Occipital lobe (tissue), 3 donors: ENCODE measurements at places on chromosomes 1 and 21. TPM values are rescaled to one million over a fixed set of nuclear protein-coding genes. Genes with fewer than 3 reads are reported as not detected.

GRCh38 chr1:51063121-51063520 is 38.9 kb upstream of the C1orf185 start:
- DNase-seq: no peak

- DNase-seq: no peak
Observed at GRCh38 chr1:20411196-20411980, 74.6 kb downstream of the CAMK2N1 start.

GRCh38 chr1:52033190-52034049 is at the start of gene KTI12:
Gene KTI12 (minus strand): TSS chr1:52033810. CDS start chr1:52033761, 49 bp downstream.
- DNase-seq: peak; percentile 83

DNA sequence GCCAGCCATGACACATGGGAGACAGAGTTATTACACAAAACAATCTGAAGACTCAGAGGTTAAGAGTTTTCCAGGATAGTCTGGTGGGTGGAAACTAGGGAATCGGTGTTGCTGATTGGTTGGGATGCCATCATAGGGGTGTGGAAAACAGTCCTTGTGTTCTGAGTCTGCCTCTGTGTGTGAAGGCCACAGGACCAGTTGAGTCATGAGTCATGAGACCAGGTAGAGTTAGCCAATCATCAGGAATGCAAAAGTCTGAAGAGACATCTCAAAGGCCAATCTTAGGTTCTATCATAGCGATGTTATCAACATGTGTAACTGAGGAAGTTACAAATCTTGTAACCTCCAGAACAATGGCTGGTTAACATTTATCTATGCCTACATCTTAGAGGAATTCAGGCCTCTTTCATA is 49.7 kb upstream of the NEK7 start:
- DNase-seq: no peak

- no peak for DNase-seq
Observed at GRCh38 chr1:2343023-2343935, 48.1 kb downstream of the MORN1 start.

GRCh38 chr1:58013237-58013636 is 533.3 kb downstream of the OMA1 start:
- no peak for DNase-seq

DNA sequence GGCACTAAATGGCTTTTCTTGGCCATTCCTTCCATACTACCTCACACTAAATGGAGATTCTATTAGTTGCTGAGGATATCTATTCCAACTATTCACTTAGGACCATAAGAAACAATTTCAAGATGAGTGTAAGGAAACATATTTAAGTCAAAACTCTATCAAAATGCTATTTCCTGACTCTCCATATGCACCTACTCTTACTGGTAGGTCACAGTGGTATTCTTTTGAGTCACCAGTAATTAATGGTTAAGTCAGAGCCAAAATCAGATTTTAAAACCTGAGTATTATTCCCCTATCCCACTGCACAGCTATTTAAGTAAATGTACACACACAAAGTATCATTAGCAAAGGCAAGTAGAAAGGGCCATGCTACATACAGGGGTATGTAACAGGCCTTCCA is 50.3 kb downstream of the ARID4B start:
- DNase-seq: no peak

DNA sequence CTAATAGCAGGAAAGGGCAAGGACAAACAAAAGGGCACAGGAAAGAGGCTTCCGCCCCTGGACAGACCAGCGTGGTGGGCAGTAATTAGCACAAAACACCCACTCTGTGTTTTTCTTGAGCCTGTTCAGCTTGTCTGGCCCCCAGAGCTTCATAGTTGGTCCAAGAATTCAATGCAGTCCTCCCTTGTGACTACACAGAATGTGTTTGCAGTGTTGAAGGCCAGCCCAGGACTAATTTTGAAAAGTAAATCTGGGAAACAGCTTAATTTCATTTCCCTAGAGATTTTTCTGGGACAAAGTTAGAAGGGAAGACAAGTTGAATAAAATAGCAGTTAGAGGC is 49.2 kb upstream of the LMO4 start:
- no peak for DNase-seq

- DNase-seq: no peak
Observed at GRCh38 chr1:198672124-198672523, 33.3 kb downstream of the PTPRC start.

- DNase-seq: no peak
Observed at GRCh38 chr21:44427241-44428120, 27.8 kb upstream of the LRRC3 start.

DNA sequence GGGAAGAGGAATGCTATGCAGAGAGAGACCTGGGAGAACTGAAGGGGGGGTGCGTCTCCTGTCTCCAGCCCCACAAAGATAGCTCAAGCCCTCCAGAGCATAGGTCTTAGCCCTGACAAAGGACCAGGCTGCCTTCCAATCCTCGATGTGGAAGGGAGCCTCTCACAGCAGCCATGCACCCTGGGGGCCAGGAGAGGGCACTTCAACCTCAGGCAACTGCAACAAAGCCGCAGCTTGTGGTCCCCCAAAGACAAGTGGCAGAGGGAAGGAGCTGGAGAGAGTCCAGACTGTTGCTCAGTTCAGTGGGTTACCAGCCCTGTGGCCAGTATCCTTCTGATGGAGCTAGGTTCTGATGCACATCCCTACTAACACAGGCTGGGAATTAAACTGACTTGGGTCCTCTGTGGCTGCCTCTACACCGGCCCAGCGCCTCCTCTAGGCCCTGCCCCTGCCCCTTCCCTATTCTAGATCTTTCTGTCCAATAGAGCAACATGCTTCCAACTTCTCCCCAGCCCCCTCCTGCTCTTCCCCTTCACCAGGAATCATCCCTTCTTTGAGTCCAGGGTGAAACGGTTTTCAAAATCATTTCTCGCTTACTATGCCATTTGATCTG is 100.7 kb upstream of the SPATA6 start:
- DNase-seq: peak; percentile 65

DNA sequence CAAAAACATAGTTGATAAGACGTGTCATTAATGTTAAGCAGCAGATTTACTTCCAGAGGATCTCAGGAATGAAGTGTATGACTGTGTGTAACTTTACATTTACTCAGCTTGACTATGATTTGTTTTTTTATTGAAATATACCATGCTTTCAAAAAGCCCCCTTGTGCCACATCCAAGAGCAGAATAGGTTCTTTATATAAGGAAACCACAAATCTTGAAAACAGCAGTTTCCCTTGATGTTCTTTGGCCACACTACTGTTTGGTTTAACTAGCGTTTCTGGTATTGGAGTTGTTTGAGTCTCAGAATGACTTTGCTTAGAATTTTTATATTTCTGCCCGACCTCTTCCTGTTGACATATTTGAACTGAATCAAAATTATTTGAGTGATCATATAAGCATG is 25.0 kb downstream of the LRRC8C start:
- no peak for DNase-seq

GRCh38 chr1:99702221-99702620 is 56.3 kb downstream of the PALMD start:
- DNase-seq: no peak

GRCh38 chr1:86430376-86430775 is 6.4 kb downstream of the CLCA2 start:
- no peak for DNase-seq

DNA sequence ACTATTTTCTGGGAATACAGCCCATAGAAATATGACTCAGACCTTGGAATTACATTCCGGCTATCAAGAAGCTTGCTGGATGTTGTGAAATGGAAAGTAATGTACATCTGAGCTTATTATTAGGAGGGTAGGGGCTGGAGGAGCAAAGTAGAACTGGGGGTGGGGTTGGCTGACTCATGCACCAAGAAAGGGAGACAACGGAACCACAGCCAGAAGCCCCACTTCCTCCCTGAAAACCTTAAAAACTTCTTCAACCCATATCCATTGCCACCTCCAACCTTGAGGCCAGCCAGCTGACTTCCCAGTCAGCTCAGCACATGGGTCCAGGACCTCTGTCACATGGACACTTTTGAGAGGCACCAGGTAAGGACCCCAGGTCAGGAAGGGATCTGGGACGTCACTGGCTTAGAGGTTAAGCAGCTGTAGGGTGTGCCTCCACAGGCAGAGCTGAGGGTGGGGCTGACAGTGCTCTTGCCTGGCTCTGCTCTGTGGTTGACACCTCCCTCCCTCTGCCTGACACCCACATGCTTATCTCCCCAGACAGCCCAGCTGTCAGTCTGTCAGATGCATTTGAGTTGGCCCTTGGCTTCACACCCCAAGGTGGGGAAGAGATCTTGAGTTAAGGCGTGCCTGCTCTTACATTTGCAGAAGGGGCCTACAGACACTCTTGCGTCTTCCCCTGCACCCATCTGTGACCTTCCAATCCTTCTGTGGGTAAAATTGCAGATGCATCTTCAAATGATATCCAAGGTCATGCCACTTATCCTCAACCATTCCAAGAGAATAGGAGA is 5.7 kb upstream of the ZNF683 start:
- DNase-seq: no peak

DNA sequence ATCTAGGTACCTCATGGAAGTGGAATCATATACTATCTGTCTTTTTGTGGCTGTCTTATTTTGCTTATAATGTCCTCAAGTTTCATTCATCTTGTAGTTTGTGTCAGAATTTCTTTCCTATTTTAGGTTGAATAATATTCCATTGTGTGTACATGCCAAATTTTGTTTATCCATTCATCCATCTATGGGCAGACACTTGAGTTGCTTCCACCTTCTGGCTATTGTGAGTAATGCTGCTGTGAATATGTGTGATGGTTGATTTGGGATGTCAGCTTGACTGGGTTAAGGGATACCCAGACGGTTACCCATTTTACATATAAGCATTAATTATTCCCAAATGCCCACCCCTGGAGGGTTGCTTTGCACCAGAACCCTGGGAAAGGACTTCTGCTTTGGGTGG is 477.5 kb downstream of the PTPRU start:
- DNase-seq: no peak

- DNase-seq: no peak
Observed at GRCh38 chr1:62131093-62131725, 63.4 kb upstream of the L1TD1 start.

DNA sequence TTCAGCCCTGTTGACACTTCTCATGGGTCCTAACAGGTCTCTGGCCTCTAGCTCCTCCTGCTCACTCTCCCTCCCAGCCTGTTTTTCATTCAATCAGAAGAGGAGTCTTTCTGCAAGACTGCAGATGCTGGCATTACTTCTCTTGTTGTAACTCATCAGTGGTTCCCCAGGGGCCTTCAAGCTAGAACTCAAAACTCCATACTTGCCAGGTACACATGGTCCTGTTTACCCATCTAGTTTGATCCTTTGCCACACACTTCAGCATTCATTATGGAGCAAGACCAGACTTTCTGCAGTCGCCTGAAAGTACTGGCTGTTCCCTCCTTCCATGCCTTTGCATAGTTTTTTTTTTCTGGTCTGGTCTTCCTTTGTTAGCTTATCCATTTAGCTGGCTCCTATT is 47.9 kb downstream of the SERBP1 start:
- no peak for DNase-seq

- DNase-seq: peak; percentile 92
Observed at GRCh38 chr1:203278082-203278884, 27.0 kb upstream of the BTG2 start.

DNA sequence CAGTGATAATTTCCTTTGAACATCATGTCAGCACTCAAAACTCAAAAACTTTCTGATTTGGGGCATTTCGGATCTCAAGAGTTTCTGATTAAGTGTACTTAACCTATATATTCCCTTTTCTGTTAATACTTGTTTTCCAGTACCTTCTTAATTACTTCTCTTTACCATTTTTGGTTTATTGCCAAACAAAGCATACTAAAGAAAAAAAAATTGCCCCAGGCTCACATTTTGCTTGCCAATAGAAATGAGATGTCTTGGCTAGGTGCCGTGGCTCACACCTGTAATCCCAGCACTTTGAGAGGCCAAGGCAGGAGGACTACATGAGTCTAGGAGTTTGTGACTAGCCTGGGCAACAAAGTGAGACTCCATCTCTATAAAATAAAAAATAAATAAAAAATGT is 4.8 kb downstream of the PSMD4 start:
- no peak for DNase-seq

GRCh38 chr1:192609110-192610079 is 26.6 kb upstream of the RGS13 start:
- no peak for DNase-seq

GRCh38 chr1:37134599-37134998 is 100.3 kb upstream of the GRIK3 start:
- no peak for DNase-seq

GRCh38 chr1:164930241-164930640 is 371.3 kb downstream of the PBX1 start:
- DNase-seq: no peak

DNA sequence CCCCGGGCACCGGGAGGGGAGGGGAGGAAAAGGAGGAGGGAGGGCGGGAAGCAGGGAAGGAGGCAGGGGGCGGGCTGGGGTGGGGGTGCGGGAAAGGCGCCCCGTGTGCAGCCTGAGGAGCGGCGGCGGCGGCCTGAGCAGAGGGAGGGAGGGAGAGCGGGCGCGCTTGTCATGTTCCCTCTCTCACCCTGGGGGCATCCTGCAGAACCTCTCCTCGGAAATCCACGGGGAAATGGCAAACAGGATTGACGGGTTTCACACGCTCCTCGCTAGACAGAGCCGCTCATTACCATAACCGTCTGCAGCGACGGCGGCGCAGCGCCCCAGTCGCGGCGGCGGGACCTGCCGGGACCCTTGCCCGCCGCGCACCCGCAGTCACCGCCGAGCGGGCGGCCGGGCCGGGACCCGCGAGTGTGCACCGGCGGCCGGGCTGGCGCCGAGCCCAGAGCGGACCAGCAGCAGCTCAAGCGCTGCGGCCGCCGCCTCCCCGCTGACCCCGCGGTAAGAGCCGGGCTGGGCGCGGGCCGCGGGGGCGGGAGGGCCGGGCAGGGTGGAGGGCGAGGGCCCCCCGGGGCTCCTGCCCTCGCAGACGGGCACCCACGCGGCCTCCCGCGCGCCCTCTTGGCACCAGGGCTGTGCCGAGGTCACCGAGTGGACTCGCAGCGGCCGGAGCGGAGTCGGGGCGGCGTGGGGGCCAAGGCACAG is at the start of gene SERTAD4:
Gene SERTAD4 (plus strand): TSS at position 286 of the 705 bp plus-strand sequence. CDS start 5,165 bp downstream, outside the sequence.
- peak; percentile 22 for DNase-seq

DNA sequence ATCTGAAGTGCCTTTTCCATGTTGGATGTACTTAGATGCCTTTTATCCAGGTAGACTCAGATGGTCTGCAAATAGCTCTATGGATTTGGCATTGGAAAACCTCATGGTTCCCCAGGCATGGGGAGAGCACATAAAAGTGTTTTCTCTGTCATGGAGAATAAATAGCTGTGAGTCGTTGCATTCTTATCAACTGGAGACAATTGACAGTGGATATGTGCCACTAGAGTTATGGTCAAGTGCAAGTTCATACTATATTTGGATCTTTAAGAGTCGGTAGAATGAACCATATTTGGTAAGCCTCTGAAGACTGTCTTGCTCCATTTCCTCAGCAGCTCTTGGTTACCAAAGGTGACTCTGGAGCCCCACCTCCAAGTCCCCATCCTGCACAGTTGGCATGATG is 83.7 kb downstream of the ROR1 start:
- no peak for DNase-seq

- DNase-seq: no peak
Observed at GRCh38 chr1:24635195-24635843, 7.8 kb upstream of the SRRM1 start.

The TFAP2E gene
- 0.62 TPM for total RNA-seq

The NCAM2 gene
- total RNA-seq: 82.8 TPM

The TTF2 gene
- total RNA-seq: 3.0 TPM

The KCNJ9 gene
- 14.7 TPM for total RNA-seq

The DLGAP3 gene
- 3.1 TPM for total RNA-seq

The SLC19A1 gene
- 10.8 TPM for total RNA-seq

The SYNC gene
- total RNA-seq: 4.1 TPM

The RHD gene
- 0.16 TPM for total RNA-seq

The KCNE2 gene
- total RNA-seq: not detected

The AGT gene
- 9.8 TPM for total RNA-seq

The CD84 gene
- 2.2 TPM for total RNA-seq

The CHRM3 gene
- 38.8 TPM for total RNA-seq
